Stimulated activated CD8-positive, alpha-beta memory T cell treated with anti-CD3 and anti-CD28 coated beads, Interleukin-4, amount 100 ng/mL, for 1 hour (primary cell): ENCODE measurements at places on chromosomes 2 and 18.

GRCh38 chr2:213021971-213022899 lies 129.2 kb downstream of the IKZF2 start:
- DNase-seq = no peak

DNA sequence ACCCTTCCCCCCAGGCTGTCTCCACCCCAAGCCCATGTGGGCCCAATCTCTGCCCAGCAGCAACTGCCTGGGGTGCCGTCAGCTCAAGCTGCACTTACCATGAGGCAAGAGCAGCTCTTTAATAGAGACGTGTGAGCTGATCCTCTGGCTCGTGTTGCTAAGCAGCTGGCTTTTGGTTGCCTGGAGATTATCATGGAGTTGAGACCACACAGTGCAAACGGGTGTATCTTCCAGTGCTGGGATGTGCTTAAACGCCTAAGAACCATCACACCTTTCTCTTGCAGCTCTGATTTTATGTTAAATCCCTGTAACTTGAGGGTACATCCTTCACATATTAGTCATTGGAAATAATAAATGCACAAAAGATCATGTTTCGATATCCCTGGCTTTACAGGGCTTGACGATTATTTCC lies 271.1 kb downstream of the PRKCE start:
- DNase-seq = no peak

- DNase-seq = no peak
These were observed 60.4 kb downstream of the KCNJ3 start for GRCh38 chr2:154758871-154759270.

DNA sequence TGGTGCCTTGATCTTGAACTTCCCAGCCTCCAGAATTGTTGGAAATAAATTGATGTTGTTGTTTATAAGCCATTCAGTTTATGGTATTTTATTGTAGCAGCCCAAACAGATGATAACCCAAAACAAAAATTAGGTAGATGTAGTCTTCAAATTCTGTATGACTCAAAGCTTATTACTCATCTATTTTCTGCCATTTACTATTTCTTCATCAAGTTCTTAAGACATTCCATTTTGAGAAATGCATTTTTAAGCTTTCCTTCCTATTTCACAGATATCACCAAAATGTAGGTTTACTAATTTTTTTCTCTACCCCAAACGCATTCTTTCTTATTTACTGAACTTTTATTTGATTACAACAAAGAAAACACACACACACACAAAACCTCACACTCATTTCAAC lies 148.2 kb downstream of the RND3 start:
- no peak for DNase-seq

DNA sequence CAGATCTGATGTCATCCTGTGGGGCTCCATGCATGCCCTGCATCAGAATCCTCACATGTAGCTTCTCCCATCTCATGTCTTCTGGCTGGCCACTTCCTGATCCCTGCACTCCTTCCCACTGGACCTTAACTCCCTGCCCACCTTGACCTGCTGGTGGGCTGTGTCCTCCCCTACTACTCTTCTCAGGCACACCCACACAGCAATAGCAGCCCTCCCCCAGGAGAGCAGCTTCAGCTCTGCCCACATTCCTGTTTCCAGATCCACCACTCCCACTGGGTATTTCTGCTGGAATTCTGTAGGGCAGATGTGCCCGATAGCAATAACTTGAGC lies 137.0 kb upstream of the HS6ST1 start:
- no peak for DNase-seq

DNA sequence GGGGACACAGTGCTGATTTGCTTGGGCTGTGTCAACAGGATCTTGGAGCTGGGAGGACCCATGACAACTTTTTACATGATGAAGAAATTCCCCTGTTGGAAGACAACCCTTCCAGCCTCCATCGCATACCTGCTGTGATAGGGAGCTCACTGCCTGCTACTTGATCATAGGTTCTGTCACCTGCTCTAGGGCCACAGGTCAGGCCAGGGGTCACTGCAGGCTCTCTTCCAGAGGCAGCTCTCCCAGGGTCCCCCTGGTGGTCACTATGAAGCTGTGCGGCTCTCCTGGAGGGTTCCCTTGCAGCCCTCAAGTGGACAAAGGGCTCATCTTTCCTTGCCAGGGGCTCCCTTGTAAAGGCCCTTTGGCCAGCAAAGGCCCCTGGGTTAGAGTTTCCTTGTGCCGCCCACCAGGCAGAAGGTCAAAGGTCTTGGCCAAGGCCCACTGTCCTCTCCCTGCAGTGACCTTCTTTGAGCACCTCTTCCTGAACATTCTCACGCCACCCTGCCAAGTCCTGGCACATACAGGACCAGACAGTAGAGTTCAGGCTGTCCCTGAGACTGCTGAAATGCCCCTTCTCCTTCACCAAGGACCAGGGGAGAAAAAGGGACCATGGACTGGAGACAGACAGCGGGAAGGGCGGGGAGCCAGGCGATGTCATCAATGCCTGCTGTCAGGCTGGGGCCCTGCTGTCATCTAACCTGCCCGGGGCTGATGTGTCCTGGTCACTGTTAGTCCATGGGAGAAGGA lies 345.1 kb downstream of the DYSF start:
- no peak for DNase-seq

GRCh38 chr2:152492911-152493310 lies 157.9 kb downstream of the FMNL2 start:
- DNase-seq = no peak
